ENCODE measurements at places on chromosomes 5 and 9.
A peak's percentile ranks its signal among the peaks of the same experiment; 100 is the strongest.

DNA sequence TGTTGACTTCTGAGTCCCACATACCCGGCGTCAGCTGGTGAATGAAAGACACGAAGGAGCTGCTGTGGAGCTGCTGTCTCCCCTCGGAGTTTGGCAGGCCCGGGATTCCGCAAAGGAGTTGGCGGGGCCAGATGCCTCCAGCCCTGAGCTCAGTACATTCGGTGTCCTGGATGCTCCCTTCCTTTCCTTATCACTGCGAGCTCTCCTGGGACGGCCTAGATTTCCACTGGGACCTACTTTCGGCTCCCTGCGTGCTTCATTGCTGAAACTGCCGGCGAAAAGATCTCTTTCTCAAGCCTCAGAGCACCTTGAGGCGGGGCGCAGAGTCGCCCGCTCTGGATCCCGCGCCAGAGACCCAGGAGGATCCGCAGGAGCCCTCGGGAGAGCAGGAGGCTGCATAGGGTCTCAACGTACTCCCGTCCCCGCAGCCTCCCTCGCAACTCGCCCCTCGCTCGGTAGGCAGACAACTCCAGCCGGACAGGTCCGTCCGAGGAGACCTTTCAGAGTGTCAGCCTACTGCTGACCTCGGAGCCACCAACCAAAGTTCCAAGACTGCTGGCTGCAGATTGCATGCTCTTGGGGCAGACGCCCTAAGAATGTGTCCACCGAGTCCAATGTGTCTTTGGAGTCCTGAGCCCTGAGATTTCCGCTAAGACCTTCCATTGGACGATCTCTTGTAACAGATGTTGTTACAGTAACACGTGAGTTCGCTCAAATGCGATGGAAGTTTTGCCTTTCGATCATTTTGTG, 6.1 kb downstream of the ANXA2R start:
- DNase-seq: no peak

GRCh38 chr9:130448035-130448624, 3.4 kb downstream of the ASS1 start:
- DNase-seq: peak; percentile 5

GRCh38 chr9:120465685-120466407, 114.1 kb downstream of the CDK5RAP2 start:
- no peak for DNase-seq

GRCh38 chr9:79577969-79578723, 6.4 kb downstream of the TLE4 start:
- DNase-seq: no peak

GRCh38 chr9:113963017-113963620, 87.0 kb downstream of the ZNF618 start:
- no peak for DNase-seq

Data from activated naive CD4-positive, alpha-beta T cell treated with Interleukin-2 at 50 U/mL for 16 hours (primary cell).